ENCODE measurements at places on chromosomes 13 and 19. TPM values are rescaled to one million over a fixed set of nuclear protein-coding genes. Genes with fewer than 3 reads are reported as not detected.

Gene GARRE1
- 33.5 TPM for total RNA-seq

Gene MCEMP1
- not detected for total RNA-seq

Gene GIPR
- 1.3 TPM for total RNA-seq

Gene VSTM1
- total RNA-seq: not detected

Gene GTF3A
- total RNA-seq: 67.0 TPM

Gene CELF5
- total RNA-seq: not detected

Gene CEACAM4
- total RNA-seq: not detected

Gene FBXL12
- 28.1 TPM for total RNA-seq

Measured in osteocyte (in vitro differentiated cells).